Daoy (cell line): ENCODE measurements at places on chromosomes 7 and 10. TPM values are rescaled to one million over a fixed set of nuclear protein-coding genes. Genes with fewer than 3 reads are reported as not detected.

Gene CLCN1
- 0.23 TPM in 1 of 2 replicates, not detected in the other for total RNA-seq

Gene SKIDA1
- total RNA-seq, result 0.29 and 1.3 TPM in 2 replicates

Gene GALNT17
- total RNA-seq, result not detected in 2 replicates

- no peak for DNase-seq
These were observed 33.0 kb downstream of the PLEKHA1 start for GRCh38 chr10:122407375-122408125.

DNA sequence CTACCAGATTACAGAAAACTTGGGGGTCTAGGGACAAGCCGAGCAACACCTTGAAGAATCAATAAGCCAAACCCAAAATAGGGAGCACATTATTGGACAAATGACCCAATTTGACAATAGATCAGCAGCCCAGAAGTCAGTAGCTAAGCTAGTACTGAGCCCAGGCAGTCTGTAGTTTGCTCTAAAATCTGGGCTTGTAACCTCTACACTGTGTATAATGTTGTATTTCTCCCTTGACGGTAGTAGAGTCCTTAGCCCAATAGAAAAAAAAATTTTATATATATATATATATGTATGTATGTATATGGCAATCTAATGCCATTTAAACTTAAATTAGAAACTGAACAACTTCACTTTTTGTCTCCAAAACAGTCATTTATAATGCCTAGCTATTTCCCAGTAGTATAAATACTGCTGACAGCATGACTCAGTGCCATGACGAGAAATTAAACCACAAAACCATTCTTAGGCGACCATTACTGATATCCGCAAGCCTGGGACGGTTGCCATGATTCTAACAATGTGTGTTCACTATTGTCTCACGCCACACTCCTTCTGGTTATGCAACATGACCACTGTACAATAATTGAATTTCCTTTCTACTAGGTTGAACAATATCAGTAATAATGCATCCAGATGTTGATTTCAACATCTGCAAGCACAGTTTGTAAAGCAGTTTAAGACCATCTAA is 110.5 kb downstream of the IPMK start:
- peak; percentile 92 for DNase-seq

- DNase-seq, result no peak
These were observed 173.7 kb downstream of the COBL start for GRCh38 chr7:51142741-51143385.

GRCh38 chr7:17391366-17391765 is 92.9 kb downstream of the AHR start:
- DNase-seq, result no peak

DNA sequence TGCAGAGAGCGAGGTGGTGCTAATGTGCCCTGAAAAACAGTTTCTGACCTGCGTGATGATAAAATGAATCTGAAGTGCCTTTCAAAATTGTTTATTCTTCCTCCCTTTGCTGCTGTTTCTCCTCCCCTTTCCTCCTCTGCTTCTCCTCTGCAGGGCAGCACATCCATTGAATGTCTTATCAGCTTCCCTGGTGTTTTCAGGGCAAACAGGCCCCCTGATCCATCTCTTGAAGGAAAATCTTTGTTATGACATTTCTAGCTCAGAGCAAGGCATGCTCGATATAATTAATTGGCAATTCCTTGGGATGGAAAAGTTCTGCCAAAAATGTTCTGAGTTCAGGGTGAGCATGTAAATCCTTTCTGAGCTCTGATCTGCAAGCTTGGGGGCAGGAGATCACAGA is 364.2 kb upstream of the ZNF32 start:
- DNase-seq, result no peak

DNA sequence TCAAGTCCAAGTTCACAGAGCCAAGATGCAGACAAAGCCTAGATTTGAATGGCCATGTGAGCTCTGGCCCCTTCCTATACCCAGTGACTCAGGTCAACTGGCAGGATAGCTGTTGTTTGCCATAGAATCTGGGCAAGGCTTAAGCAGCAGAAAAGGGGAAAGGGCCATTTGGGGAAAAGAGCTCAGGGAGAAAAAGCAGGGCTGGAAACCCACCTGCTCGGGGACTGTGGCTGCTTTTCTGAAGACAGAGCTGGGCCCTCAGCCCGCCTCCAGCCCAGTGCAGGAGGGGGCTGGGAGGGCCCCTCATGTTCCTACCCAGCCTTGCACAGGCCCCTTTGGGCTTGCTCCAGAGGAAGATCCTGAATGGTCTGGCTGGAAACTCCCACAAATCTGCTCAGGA is 32.6 kb upstream of the HABP2 start:
- DNase-seq, result no peak

DNA sequence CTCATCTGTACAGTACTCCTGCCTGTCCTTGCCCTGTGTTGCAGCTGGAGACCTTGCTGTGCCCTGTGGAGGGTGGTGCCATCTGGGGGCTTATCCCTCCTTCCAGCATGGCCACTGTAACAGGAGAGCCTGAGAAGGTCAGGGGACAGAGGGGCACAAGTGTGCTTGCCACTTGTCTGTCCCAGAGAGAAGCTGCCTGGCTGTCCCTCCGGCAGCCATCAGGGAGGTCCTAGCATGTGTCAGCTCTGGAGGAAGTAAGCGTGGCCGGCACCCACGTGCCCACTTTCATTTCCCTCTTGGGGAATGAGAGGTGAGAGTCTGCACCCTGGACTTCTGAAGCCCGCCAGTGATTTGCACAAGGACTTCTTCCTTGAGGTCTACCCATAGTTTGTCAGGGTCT is 97.0 kb upstream of the PPIF start:
- DNase-seq, result no peak

DNA sequence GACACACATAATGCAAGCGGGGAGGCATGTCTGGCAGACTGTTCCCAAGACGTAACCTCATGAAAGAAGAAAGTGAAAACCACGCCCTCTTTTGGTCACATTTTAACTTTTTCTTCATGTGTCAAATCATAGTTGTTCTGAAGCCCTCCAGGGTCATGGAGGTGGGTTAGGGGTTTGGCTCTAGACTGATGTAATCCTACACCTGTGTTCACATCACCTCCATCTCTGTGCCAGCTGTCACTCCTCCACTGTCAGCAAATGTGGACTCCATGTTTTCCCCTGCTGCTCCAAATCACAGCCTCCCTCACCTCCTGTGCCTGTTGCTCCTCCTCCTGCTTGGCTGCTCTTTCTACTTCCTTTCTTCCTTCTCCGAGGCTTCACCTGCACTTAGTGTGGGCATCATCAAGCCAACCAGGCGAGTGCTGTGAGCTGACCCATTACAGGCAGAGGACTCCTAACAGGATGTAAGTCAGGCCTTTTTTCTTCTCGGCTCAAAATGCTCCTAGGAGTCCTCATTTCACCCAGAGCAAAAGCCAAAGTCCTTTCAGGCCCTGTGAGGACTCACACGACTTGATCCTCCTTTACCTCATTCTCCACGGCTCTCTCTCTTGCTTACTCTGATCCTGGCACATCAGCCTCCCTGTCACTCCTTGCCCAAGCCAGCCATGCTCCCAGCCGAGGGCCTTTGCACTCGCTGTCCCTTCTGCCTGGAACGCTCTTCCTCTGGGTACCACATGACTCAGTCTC is 66.4 kb upstream of the IFRD1 start:
- peak; percentile 19 for DNase-seq
